ENCODE measurements at places on chromosomes 2 and 18.

DNA sequence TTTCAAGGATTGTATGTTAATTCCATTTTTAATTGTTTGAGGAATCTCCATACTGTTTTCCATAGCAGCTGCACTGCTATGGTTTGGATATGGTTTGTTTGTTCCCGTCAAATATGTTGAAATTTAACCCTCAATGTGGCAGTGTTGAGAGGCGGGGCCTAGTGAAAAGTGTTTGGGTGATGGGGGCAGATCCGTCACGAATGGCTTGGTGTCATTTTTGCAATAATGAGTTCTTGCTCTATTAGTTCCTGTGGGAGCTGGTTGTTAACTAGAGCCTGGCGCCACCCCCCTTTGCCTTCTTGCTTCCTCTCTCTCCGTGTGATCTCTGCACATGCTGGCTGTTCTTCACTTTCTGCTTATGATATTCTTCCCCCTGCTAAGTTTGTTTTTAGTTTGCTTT, 71.4 kb upstream of the LDLRAD4 start:
- DNase-seq = no peak

DNA sequence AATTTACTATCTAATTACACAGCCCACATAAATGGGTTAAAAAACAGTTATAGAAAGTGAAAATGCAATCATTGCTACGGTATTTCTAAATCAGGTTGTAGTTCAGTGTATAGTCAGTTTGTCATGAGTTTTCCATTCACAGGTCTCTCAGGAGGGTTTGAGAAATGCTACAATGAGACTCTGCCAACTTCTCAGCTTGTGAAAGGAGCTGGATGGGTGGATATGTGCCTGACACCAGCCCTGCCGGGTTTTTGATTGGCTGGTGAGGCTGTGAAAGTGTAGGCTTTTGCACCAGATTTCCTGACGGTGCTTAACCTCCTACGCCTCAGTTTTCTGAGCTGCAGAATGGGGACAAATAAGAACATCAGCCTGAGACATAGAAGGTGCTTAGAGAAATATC, 102.6 kb upstream of the SMIM21 start:
- DNase-seq = no peak

GRCh38 chr18:31102941-31103340, 720 bp upstream of the DSC2 start:
- DNase-seq = no peak

- no peak for DNase-seq
These were observed 9.6 kb upstream of the MTA3 start for GRCh38 chr2:42558827-42559226.

DNA sequence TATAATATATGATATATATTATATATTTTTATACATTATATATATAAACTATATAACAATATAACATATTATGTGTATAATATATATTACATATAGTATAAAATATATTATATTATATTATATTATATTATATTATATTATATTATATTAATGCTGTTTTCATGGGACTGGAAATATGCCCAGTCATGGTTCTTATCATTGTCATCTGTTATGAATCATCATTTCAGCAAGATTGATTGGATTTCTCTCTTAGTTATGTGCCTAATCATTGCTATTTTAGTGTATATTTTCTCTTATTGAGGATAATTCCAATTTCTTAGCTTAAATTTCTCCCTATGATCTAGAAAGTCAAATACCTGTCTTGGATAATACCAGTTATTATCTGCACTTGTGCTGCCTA, 617.8 kb downstream of the TRIB2 start:
- no peak for DNase-seq

DNA sequence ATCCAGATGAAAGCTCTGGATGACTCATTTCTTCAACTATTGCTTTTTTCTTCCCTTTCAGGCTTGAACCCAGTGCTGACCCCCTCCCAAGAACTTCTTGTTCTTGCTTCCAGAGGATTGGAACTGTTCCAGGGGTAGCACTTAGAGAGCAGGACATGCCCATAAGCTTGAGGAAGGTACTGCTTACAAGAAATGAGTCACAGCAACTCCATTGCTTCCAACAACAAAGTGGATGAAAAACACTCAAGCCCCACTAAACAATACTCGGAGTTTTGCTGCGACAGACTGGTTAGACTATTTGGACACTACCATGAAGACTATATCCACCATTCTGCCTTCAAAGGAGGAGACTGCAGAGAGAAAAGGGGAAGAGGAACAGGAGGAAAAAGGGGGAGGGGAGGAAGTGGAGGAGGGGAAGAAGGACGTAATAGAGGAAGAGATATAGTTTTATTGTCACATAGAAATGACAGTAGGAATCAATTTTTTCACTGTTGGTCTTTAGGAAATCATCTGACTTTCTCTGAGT, 1.6 kb upstream of the EPC2 start:
- DNase-seq = no peak

- no peak for DNase-seq
These were observed 115.5 kb downstream of the ERBB4 start for GRCh38 chr2:212423089-212423488.

- DNase-seq = no peak
These were observed 7.2 kb downstream of the LIMS1 start for GRCh38 chr2:108541451-108541850.

DNA sequence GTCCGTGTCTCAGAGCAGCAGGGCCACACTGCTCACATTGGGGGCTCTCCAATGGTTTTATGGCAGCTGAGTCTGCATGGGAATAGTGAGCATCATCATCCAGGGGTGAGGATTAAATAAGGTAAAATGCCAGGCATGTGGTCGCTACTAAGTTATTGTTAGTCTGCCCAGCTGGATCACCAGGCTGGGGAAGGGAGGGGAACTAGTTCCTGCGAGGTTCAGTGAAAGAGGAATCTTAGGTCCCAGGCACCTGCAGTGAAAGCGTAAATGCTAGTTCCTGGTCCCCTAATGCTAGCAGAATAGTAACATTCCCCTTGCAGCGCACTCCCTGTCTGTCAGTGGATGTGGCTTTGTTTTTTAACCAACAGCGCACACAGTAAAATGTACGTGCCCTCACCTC, 60.1 kb downstream of the ARHGEF4 start:
- no peak for DNase-seq

DNA sequence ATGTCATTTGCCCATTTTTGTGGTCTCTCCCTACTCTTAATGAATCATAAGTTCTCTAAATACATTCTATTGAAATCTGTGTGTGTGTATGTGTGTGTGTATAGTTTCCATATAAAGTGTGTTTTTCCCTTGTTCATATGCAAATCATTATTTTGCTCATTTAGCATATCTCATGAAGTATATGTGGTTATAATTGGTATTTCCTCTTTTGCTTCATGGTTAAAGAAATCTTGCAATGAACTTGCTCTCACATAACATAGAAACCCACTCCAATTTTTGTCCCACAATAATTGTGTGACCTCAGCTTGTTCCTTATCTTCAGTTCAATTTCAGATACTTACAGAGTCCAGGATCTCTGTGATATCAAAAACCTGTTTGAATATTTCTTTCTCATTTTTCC, 1.2 kb downstream of the CPO start:
- no peak for DNase-seq

DNA sequence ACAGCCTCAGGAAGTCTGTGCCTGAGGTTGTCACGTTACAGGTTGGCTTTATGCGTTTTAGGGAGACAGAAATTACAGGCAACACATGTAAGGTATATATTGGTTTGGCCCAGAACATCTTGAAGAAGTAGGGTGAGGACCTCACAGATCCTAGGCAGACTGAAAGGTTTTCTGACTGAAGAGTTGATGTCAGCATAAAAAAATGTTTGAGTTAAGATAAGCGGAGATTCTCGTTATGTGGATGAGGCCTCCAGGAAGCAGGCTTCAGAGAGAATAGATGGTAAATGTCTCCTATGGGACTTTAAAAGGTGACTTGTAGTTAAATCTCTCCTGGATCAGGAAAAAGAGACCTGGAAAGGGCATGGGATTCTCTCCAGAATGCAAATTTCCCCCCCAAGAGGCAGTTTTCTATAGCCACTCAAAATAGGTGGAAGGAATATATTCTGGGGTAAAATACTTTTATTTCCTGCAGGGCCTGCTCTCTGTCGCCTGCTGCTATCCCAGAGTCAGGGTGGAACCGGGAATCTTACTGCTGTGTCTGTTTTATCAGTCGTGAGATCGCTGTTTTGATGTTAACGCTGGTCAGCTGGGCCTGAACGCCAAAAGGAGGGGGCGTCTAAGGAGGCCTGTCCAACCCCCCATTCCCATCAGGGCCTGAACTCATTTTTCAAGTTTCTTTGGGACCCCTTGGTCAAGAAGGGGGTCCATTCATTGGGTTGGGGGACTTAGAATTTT, 171.1 kb downstream of the HDAC4 start:
- DNase-seq = no peak

- no peak for DNase-seq
These were observed 102.9 kb downstream of the TANC1 start for GRCh38 chr2:159071190-159071915.

DNA sequence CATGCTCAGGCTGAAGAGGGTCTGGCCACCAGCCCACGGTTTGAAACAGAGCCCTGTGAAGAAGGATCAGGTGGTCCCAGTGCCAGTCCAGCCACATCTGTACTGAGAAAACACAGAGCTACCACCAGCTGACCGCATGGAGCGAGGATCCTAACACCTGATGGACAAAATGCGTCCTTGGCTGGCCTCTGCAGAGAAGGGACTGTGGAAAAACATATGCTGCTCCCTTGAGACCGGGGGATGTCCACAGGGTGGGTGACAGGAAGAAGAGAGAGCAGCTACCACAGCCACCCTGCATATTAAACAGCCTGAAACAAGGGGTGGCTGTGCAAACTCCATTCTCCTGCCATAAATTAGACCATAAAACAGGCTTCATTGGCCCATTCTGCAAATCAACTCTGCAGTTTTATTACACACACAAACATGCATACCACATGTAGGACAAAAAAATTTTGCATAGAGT, 137.2 kb downstream of the BCL2 start:
- no peak for DNase-seq

DNA sequence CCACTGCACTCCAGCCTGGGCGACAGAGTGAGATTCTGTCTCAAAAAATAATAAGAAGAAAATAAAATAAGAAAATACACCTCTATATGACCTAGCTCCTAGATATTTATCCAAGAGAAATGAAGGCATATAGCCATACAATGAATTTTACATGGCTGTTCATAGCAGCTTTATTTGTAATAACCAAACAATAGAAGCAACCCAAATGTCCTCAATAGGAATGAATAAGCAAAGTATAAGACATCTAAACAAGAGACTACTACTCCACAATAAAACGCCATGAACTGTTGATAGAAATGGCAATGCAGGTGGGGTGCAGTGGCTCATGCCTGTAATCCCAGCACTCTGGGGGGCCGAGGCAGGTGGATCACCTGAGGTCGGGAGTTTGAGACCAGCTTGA, 31.2 kb upstream of the MYCN start:
- no peak for DNase-seq

GRCh38 chr2:19893520-19894133, 8.2 kb downstream of the TTC32 start:
- DNase-seq = no peak

DNA sequence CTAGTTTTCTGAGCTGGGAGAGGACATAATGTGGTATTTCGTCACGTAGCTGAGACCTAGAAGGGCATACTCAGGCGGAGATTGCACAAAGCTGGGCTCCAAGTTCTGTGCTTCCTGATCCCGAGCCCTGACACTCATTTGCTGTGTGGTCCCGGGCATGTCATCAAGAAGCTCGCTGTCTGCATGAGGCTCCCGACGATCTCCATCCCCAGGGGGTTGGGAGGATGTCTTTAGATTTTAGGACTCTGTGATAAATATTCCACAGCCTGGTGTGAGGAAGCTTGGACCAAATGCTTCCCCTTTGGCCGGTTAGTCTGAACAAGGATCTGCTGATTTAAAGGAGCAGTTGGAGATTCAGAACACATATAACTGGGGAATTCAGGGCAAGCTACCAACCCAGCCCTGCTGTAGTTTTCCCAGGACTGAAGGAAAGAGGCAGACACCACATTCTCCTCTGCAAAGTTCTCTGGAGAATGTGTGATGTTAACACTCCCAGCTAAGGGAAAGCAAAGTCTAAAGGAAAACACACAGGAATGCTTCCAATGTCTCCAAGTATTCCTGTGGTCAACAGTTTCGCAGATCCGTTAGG, 2.3 kb downstream of the KCNE4 start:
- no peak for DNase-seq

- no peak for DNase-seq
These were observed 3.4 kb downstream of the INSIG2 start for GRCh38 chr2:118091631-118092030.

DNA sequence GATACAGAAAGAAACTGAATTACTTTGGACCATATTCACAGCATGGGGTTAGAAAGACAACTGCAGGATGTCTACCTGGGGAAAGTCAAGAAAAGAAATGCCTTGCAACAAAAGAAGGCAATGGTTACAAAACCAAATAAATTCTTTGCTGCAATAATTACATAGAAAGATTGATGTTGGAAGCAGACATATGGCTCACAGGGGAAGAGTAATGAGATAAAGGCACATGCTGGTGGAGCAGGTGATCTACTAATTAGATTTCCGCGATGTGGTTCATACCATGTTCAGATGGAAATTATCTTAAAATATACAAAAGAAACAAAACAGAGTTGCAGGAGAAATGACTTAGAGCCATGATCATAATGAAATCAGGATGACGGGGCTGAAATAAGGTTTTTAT, 718.8 kb upstream of the PKDCC start:
- no peak for DNase-seq

DNA sequence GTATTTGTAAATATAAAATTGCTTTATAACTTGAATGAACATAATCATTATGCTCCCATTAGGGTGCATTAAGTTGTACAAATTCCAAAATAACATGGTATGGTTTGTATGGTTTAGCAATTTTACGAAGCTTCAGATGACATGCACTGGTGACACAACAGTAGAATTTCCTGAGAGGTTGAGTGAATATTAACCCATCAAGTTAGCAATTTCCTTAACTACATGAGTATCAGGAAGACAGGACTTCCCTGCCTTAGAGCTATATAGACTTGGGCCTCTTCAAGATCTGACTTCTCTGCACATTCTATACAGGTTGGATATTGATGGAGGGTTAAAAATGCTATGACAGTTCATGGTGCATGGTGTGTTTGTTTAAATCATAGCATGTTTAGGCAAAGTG, 60.2 kb downstream of the ZC3H6 start:
- DNase-seq = no peak

GRCh38 chr2:32222966-32223365, 41.7 kb downstream of the NLRC4 start:
- no peak for DNase-seq

- no peak for DNase-seq
These were observed 50.5 kb downstream of the KCTD1 start for GRCh38 chr18:26497866-26498265.

- no peak for DNase-seq
These were observed 16.7 kb upstream of the DSG1 start for GRCh38 chr18:31301201-31301655.

GRCh38 chr2:239399433-239399920, 1.3 kb downstream of the HDAC4 start:
- no peak for DNase-seq

GRCh38 chr2:239130041-239130440, 270.8 kb downstream of the HDAC4 start:
- no peak for DNase-seq

DNA sequence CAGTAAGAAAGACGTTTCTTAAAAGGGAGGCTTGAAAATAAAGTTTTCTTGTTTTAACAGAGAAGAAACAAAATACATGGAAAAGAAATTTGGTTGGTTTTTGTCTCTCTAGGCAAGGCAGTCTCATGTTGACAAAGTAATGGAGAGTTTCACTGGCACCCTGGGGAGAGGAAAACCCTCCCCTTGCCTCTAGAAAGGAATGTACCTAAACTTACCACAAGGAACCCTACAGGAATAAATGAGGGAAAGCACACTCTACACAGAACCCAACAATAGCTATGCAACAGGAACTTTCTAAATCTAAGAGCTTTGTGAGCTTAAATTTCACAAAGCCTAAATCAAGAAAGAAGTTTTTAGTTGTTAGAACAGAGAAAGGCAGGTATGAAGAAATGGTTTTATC, 37.0 kb downstream of the FIGN start:
- no peak for DNase-seq
